ENCODE measurements at places on chromosomes 6 and 20. TPM values are rescaled to one million over a fixed set of nuclear protein-coding genes. Genes with fewer than 3 reads are reported as not detected.

DNA sequence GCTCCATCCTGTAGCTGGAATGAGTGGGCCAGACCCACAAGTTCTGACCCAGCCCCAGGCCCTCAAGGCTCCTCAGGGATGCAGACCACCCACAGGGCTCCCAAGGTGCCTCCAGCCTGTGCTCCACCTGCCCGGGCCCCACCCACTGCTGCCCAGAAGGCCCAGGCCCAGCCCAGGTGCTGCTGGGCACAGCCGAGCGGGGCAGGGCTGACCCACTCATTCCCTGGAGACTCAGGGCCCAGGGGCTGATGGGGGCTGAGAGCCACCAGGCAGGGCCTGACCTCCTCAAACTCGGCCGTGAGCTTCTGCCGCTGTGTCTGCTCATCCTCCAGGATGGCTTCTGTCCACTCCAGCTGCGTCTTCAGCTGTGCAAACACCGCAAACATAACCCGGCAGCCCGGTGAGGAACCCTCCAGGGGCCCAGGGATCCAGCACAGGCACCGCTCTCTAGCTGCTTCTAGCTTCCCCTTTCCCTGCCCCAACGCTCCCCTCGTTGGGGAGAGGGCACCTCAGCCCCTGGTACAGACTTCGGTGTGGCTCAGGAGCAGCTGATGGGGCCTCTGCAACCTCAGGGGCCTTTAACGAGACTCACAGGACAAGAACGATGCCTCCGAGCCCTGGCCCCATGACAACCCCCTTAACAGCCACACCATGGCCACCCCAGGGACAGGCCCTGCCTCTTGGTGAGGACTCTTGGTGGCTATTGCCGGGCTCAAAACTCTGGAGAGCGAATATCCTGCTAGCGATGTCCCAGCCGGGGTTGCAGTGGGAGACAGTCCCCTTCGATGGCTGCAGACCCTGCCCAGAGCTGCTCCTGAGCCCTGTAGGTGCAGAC is 46.0 kb downstream of the DSTN start:
- peaks cover 22% of the 10 kb centered on the region for H3K4me1 ChIP-seq
- peaks cover 4% of the 10 kb centered on the region for H3K36me3 ChIP-seq
- no peak for DNase-seq
- no peak overlapping the region for H3K27ac ChIP-seq
- H3K27me3 ChIP-seq: no peaks in the 10 kb centered on the region

NNAT gene
- total RNA-seq: not detected

ROMO1 gene
- 38.4 TPM for total RNA-seq

TPMT gene
- total RNA-seq: 6.4 TPM

SPATS1 gene
- not detected for total RNA-seq

Data from CD4-positive, alpha-beta memory T cell (primary cell).